ENCODE measurements at places on chromosomes 2 and 18.

DNA sequence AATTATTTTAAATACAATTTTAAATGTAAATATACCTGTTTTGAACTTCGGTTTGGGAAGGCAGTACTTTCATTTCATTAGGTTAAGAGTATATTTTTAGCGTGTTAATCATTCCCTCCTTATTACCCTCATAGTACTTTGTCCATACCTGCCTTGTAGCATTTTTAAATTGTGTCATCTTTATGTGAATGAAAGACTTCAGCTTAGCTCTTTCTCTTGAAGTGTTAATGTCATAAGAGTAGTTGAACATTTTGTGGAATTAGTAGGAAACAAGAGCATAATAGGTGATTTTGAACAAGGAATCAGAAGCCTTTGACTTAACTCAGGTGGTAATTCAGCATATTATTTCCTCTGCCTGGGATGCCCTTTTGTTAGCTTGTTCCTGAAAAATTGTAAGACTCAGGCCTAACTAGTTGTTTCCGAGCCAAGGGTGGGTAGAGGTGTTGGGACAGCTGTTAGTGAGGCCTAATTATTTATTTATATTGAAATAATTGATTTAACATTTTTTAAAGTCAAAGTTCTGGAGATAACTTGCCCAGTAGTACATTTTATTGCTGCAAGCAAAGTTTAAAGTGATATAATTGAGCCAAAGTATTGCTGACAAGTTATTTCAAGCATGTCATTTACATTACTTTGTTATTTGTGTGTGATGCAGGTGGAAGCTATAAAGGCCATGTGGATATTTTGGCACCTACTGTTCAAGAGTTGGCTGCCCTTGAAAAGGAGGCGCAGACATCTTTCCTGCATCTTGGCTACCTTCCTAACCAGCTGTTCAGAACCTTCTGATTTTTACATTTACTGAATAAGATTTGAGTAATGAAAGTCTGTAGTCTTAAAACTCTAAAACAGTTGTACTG lies 38.7 kb downstream of the DDX1 start:
- no peak for DNase-seq

DNA sequence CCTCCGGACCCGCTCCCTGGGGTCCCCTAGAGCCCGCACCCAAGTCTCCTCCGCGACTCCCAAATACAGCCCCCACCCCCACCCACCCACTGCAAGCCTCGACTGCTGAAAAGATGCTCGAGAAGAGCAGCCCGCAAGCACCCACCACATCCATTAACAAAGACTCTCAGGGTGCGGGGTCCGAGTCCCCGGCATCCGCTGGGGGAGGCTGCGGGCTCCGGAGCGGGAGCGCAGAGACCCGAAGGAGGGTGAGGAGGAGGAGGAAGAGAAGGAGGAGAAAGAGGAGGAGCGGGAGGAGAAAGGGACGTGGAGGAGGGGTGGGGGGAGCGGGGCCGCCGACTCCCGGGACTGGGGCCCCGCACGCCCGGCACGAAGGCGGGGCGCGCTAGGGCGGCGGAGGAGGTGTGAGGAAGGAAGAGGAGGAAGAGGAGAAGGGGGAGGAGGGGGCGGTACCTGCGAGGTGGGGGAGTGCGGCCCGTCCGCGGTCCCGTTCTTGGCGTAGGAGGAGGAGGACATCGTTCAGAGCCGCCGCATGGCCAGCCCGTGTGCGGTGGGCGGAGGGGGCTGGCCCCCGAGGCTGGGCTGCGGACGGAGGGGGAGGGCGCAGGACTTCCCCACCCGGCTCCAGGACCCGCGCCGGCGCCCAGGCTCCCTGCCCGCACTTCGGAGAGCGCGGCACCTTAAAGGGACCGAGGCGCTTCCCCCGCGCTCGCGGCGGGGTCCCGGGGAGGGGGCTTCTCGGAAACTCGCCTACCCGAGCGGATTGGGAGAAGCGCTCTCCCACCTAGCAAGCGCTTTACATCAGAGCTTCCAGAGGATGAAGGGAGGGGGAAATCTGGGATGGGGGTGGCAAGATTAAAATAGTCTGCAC lies at the start of gene CACNB4:
Gene CACNB4, minus strand, starts transcription at position 549 of the 871 bp plus-strand sequence.
- DNase-seq = peak; percentile 20

GRCh38 chr2:170928036-170928823 lies 823 bp upstream of the GORASP2 start:
- no peak for DNase-seq

GRCh38 chr2:191314697-191315364 lies 69.6 kb downstream of the MYO1B start:
- no peak for DNase-seq

DNA sequence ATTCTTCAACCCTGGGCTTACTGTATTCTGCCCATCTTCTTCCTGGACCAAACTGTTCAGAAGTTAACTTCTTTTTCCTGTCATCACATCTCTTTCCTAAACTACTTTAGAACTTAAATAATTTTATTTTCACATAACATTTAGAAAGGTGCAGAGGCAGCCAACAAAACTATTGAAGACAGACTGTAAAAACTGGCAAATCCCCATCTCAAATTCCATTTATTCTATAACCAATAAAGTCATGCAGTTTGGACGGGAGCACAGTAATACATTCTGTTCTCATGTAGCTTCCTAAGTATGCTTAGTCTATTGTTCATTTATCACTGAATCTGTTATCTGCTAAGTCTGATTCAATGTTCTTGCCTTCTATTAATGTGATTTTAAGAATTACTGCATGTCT lies 99.1 kb downstream of the SMAD2 start:
- DNase-seq = no peak
